ENCODE measurements at places on chromosomes 5 and 9.

- no peak for DNase-seq
Observed at GRCh38 chr5:111929867-111930266, 172.9 kb upstream of the NREP start.

DNA sequence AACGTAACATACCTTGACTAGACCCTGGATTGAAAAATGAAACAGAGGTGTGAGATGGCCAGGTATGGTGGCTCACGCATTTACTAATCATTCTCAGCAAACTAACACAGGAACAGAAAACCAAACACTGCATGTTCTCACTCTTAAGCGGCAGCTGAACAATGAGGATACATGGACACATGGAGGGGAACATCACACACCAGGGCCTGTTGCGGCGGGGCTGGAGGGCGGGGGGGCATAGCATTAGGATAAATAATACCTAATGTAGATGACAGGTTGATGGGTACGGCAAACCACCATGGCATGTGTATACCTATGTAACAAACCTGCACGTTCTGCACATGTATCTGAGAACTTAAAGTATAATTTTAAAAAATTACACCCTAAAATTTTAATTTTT, 15.9 kb downstream of the RAPGEF6 start:
- no peak for DNase-seq

DNA sequence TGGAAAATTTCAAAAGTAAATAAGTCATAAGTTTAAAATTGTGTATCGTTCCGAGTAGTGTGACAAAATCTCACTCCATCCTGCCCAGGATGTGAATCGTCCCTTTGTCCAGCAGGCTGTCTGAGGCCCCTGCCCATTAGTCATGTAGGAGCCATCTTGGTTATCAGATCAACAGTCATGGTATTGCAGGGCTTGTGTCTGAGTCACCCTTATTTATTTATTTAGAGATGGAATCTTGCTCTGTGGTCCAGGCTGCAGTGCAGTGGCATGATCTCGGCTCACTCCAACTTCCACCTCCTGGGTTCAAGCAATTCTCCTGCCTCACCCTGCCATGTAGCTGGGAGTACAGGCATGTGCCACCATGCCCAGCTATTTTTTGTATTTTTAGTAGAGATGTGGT, 30.2 kb downstream of the ITGA2 start:
- peak; percentile 38 for DNase-seq

DNA sequence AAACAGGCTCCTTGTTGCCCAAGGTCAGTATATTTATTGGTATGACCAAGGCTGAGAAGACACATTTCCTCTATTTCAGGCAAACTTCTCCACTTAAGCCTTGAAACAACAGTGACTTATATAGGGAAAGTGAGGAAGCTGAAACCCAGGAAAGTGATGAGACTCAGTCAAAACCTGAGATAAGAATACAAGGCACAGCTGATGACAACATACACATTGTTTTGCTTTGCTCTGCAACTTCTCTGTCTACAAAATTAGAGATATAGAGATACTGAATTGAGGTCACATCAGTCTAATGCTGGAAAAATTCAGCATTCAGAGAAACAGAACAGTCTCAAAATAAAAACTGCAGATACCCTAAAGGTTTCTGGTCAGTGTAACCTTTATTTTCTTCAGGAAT, 586.1 kb downstream of the DNAH5 start:
- no peak for DNase-seq

- no peak for DNase-seq
Observed at GRCh38 chr5:105042623-105043022, 1480.0 kb upstream of the NUDT12 start.

- no peak for DNase-seq
Observed at GRCh38 chr5:6568383-6568782, 64.5 kb downstream of the NSUN2 start.

DNA sequence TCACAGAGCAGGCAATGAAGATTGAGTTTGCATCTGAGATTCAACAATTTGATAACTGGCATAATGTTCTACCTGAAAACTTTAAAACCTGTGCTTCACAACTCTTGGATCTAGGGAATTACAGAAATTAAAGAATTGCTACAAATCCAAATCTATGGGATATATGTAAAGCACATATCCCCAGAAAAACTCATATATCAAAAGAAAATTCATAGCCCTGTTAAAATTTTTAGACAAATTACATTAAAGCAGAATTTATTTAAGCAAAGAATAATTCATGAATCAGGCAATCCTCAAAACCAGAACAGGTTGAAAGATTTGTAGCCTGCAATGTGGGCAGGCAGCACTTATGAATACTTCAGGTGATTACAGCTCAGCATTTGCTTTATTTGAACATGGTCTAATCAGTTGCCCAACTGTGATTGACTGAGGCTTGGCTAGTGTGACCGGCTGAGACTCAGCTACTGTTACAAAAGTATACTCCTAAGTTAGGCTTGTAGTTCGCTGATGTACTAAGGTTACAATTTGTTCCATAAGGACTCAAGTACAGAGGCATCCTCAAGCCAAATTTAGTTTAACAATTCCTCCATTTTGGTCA, 10.3 kb upstream of the UBTD2 start:
- DNase-seq: no peak

- DNase-seq: no peak
Observed at GRCh38 chr5:164555809-164556208, 1050.4 kb downstream of the MAT2B start.

DNA sequence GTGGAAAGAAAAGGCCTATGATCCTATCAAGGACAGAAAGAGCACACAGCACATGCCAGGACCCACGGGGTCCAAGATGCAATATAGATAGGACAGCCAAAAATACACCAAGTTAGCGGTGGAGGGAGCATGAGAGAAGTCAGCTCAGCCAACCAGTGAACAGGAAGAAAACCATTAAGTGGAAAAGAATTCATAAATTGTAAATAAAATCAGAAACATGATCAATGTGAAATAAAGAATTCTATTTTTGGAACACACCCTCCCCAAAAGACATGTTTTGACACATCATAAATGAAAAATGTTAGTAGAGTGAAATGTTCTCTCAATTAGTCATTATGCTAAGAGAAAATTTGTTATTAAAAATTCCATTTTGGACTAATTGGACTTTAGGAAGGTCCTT, 35.6 kb downstream of the ATPSCKMT start:
- DNase-seq: no peak

GRCh38 chr5:75046366-75047142, 5.8 kb downstream of the GCNT4 start:
- DNase-seq: no peak

DNA sequence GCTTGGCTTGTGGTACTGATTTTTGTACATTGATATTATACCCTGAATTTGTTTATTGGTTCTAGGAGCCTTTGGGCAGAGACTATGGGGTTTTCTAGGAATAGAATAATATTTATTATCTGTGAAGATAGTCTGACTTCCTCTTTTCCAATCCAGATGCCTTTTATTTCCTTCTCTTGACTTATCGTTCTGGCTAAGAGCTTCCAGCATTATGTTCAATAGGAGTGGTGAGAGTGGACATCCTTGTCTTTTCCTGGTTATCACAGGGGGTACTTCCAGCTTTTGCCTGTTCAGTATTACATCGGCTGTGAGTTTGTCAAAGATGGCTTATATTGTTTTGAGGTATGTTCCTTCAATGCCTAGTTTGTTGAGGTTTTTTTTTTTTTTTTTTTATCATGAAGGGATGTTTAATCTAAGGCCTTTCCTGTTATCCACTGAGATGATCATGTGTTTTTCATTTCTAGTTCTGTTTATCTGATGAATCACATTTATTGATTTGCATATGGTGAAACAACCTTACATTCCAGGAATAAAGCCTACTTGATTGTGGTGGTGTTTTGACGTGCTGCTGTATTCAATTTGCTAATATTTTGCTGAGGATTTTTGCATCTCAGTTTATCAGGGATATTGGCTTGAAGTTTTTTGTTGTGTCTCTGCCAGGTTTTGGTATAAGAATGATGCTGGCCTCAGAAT, 77.5 kb downstream of the CERT1 start:
- DNase-seq: no peak

- DNase-seq: no peak
Observed at GRCh38 chr5:120518581-120518980, 54.5 kb downstream of the PRR16 start.

GRCh38 chr5:173452119-173452905, 124.1 kb upstream of the STC2 start:
- no peak for DNase-seq

DNA sequence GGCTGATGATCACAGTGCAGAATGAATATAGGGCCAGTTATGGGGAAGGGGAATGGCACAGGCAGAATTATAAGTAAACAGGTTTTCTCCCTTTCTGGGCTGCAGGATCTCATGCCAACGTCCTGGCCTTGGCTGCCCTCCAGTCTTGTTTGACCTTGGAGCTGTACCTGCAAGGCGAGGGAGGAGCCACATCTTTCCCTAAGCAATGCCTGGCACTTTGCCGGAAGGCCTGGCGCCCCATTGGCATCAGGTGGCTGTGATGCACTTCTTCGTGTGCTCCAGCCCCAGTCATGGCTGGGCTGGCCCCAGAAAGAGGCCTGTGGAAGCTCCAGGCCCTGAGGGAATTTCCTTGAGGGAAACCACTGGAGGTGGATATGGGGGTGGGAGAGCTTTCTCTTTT, 16.7 kb upstream of the IQGAP2 start:
- DNase-seq: no peak

DNA sequence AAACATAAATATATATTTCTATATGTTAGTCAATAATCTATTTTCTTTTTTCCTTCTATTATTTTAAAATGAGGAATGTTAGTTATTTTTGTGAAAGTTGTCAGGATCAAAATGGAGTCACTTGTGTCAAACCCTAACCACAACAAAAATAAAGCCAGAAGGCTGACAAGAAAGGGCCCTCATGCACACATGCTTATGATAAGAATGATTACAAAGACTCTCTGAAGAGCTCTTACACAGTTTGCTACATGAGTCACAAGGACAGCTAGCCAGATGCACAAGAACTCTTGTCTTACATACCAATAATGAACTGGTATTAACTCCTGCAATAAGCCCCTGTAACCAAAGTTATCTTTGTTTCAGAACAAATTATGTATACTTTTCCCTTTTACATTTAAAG, 64.7 kb downstream of the GGTA1 start:
- DNase-seq: no peak

- no peak for DNase-seq
Observed at GRCh38 chr5:78916044-78916443, 69.1 kb downstream of the ARSB start.

DNA sequence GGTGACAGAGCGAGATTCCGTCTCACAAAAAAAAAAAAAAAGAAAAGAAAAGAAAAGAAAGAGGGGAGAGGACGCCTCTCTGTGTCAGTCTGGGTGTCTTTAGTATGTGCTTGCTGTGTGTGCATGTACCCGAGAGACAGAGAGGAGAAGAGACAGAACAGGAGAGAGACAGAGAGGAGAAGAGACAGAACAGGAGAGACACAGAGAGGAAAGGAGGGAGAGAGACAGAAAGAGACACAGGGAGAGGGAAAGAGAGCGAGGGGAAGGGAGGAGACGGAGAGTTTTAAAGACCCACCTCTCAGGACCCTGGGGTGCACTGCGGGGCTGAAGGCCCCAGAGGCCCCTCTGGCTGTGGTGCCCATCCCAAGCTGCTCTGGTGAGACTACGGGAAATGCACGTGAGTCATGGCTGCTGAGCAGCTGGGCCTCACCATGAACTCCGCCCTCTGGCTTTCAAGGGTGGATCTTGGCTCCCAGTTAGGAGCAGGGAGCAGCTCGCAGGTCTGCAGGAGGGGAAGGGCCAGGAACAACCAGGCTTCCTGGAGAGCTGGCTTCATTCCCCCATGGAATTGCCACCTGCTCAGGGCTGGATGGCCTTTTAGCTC, 7.9 kb downstream of the SLC6A3 start:
- peak; percentile 97 for DNase-seq

DNA sequence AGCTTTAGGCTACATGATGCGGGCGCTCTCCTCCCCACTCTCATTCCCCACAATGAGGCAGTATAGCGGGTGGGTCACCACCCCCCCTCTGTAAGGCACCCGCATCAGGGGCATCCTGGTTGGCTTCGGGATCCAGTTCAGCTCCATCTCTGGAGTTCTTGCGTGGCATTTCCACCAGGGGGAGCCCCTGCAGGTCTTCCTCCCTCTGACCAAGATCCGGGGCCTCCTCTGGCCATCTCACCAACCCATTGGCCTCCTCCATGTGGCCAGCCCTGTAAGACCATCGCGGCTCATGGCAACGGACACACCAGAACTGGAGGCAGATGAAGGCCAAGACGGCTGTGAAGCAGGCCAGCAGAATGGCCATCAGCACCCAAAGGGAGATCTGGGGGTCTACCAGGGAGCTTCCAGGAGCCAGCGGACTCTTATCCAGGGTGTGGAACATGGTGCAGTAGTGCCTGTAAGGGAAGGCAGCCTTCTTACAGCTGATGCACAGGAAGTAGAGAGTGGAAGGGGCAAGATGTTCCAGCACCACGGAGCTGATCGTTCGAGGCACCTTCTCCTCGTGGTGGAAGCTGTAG, 77.0 kb downstream of the CYFIP2 start:
- peak; percentile 58 for DNase-seq
